ENCODE measurements at places on chromosomes 3 and 15.

DNA sequence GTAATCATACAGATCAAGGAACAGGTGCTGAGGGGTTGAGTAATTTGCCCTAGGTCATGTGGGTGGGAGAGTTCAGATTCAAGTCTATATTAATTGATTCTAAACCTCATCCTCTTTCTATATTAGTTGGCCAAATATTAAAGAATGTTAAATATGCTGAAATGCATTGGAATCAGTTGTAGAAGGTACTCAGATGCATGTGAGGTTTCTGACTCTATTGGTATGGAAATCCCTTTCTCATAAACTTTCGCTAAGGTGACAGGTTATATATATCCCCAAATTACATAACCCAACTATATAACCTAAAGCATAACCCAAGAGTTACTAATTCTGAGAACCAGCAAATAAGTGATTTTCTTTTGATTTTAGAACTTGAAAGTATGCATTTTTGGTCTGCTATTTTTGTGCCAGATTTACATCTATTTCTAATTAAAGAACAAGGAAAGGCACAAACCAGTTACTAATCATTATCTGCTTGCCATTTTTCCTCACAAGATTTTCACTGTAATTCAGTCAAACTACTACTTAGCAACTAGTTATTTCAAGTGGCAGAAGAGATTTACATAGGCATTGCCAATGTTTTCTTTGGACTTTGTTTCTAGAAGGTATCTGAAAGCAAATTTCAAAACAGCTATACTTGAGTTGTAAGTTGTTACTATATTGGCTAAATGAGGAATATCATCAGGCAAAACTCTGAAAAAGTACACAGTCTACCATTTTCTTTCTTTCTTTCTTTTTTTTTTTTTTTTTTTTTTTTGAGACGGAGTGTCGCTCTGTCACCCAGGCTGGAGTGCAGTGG lies 201.3 kb downstream of the RBMS3 start:
- no peak for DNase-seq

DNA sequence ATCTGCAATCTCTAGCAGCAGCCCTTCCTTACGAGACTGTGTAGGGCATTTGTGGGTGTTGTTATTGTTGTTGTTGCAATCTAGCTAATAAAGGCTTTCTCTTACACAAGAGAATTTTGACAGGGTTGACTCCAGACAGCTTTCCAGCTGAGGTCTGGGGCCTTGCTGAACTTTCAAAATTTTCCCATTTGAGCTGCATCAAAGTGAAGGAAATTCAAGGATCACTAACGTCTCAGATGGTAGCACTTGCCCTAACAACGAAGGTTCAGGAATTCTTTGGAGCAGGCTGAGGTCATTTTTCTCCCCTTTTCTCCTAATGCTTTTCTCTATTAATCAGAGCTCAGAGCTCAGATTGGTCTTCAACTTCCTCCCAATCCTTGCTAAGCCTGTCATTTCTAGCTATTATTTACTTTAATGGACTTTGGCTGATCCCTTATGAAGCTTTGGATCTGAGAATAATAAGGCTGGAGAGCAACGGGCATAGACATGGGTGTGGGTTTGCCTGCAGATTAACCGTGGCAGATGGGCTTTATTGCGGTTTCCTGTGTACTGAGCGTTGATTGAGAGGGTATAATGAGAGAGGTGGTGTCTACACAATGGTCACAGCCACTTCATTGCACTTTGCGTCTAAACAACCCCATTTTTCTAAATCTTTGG lies 614.0 kb upstream of the AGTR1 start:
- DNase-seq: no peak

- DNase-seq: no peak
Measured at GRCh38 chr3:139421460-139421859, 32.0 kb upstream of the COPB2 start.

DNA sequence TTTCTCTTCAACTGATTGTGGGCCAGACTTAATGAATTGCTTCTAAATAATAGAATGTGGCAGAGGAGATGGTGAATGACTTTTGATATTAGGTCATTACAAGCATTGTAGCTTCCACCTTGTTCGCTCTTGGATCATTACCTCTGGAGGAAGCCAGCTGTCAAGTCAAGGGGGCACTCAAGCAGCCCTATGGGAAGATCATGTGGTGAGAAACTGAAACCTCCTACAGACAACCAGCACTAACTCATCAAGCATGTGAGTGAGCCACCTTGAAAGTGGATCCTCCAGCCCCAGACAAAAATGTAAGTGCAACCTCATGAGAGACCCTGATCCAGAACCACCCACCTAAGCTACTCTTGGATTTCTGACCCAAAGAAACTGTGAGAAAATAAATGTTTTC lies 109.8 kb upstream of the TBC1D5 start:
- no peak for DNase-seq
